ENCODE measurements at places on chromosomes 12 and 14. TPM values are rescaled to one million over a fixed set of nuclear protein-coding genes. Genes with fewer than 3 reads are reported as not detected.

GRCh38 chr12:132687211-132688164 is at the start of the genes POLE and PXMP2:
POLE (minus strand) TSS chr12:132687342; CDS start chr12:132687315, 27 bp downstream.
PXMP2 (plus strand) TSS chr12:132687587; CDS start chr12:132687671, 84 bp downstream.
- peak; percentile 66 for DNase-seq

GRCh38 chr12:18391151-18391550 is 129.8 kb downstream of the PIK3C2G start:
- no peak for DNase-seq

GRCh38 chr12:63766498-63766897 is 13.2 kb upstream of the RXYLT1 start:
- no peak for DNase-seq

GRCh38 chr12:118346895-118347294 is 25.8 kb downstream of the TAOK3 start:
- no peak for DNase-seq

GRCh38 chr12:75660107-75660530 is 148.7 kb upstream of the KRR1 start:
- no peak for DNase-seq

GRCh38 chr12:12646483-12647072 is 34.9 kb downstream of the CREBL2 start:
- DNase-seq: no peak

DNA sequence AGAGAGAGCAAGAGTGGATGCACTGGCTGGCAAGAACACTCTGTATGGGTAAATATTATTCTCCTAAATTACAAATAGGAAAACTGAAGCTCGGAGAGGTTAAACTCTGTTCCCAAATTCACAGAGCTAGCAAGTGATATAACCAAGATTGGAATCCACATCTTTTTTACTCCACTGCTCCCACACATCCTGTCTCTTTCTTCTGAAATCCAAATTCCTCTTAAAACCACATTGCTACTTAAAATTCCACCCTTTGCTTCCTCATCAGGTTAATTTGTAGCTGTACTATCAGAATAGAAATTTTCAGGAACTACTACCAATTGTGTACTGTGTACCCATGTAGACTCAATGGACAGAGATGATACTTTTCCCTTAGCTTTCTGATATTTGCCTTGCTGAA is 74.4 kb downstream of the ARMH4 start:
- no peak for DNase-seq

GRCh38 chr14:49852301-49853157 is at the start of gene NEMF:
NEMF (minus strand) TSS chr14:49852788; CDS start chr14:49852753, 35 bp downstream.
- peak; percentile 92 for DNase-seq

- DNase-seq: peak; percentile 99
These were observed 20.3 kb upstream of the AMN1 start for GRCh38 chr12:31749024-31749704.

DNA sequence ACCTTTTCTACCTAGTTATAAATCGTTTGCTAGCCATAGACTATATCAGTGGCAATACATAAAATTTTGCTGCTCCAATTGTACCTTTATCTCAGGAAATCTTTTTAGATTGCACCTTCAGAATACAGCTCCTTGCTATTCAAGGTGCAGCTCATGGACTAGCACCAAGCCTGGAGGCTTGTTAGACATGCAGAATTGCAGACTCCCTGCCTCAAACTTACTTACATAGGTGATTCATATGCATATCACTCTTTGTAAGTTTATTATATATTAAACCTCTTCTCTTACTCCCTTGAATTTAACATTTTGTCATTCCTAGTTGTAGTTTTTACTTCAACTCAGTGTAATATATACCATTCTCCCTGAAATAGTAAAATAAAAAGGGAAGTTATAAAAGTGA is 195.4 kb upstream of the PDZRN4 start:
- no peak for DNase-seq

- no peak for DNase-seq
These were observed 98.8 kb upstream of the LMNTD1 start for GRCh38 chr12:25651931-25652330.

Gene GALNT16
- 0.03 TPM for total RNA-seq

Gene LHX5
- not detected for total RNA-seq

Gene POTEG
- total RNA-seq: 1.7 TPM

Gene SH2B3
- 46.4 TPM for total RNA-seq

Gene TSPAN19
- total RNA-seq: not detected

Gene WSCD2
- not detected for total RNA-seq

Gene CFAP251
- 0.85 TPM for total RNA-seq

Gene PLCZ1
- not detected for total RNA-seq

Gene GPR68
- total RNA-seq: 2.4 TPM

Gene TBPL2
- 0.41 TPM for total RNA-seq

Gene KRT75
- not detected for total RNA-seq
